Germinal center (tissue), 1 donor: ENCODE measurements at places on chromosomes 4 and X.

GRCh38 chr4:98493296-98493695, 165.1 kb downstream of the TSPAN5 start:
- DNase-seq, result no peak

GRCh38 chrX:109954955-109955354, 48.0 kb upstream of the TMEM164 start:
- no peak for DNase-seq

GRCh38 chr4:155924637-155925036, 21.1 kb downstream of the TDO2 start:
- DNase-seq, result no peak

DNA sequence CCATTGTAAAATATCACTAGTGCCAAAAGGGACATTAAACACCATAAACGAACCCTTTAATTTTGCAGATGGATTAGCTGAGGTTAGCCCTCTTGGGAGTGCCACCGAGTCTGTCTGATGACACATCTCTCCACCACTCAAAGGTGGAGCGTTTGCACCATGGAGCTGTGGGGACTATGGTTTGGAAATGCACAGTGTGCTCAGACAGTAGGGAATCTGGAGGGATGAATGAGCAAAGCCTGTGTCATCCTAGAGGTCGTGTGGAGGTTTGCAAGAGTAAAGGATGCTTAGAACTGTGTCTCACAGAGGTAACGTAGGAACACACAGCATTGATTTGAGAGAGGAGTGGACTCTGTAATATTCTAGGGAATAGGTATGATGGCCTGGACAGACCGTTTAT, 93.7 kb downstream of the CLNK start:
- no peak for DNase-seq
